ENCODE measurements at places on chromosomes 6 and 20. TPM values are rescaled to one million over a fixed set of nuclear protein-coding genes. Genes with fewer than 3 reads are reported as not detected.

ZNF341 gene
- polyA plus RNA-seq, result 3.1 TPM

WFDC2 gene
- 10.7 TPM for polyA plus RNA-seq

NEU1 gene
- polyA plus RNA-seq, result 64.8 TPM

HMGCLL1 gene
- 13.5 TPM for polyA plus RNA-seq

PI16 gene
- 0.61 TPM for polyA plus RNA-seq

CHRNA4 gene
- 4.9 TPM for polyA plus RNA-seq

TAPBP gene
- 26.9 TPM for polyA plus RNA-seq

BRD2 gene
- 274 TPM for polyA plus RNA-seq

GNMT gene
- polyA plus RNA-seq, result 0.62 TPM

TTBK1 gene
- polyA plus RNA-seq, result 0.30 TPM

SMLR1 gene
- 2.0 TPM for polyA plus RNA-seq

PAK5 gene
- 0.60 TPM for polyA plus RNA-seq

PHACTR3 gene
- 11.7 TPM for polyA plus RNA-seq

ERVFRD-1 gene
- not detected for polyA plus RNA-seq

ISM1 gene
- 3.6 TPM for polyA plus RNA-seq

BAG2 gene
- 5.3 TPM for polyA plus RNA-seq

NOX3 gene
- 2.4 TPM for polyA plus RNA-seq

KIF25 gene
- polyA plus RNA-seq, result 0.79 TPM

PNPLA1 gene
- polyA plus RNA-seq, result 2.7 TPM

C20orf204 gene
- 0.66 TPM for polyA plus RNA-seq

RAD21L1 gene
- not detected for polyA plus RNA-seq

TRIM15 gene
- not detected for polyA plus RNA-seq

FRS3 gene
- polyA plus RNA-seq, result 6.4 TPM

ZC3H12D gene
- polyA plus RNA-seq, result 0.26 TPM

LAMA2 gene
- 25.7 TPM for polyA plus RNA-seq

FAM83C gene
- 0.09 TPM for polyA plus RNA-seq

ZNF391 gene
- polyA plus RNA-seq, result 11.2 TPM

DNAAF9 gene
- polyA plus RNA-seq, result 31.9 TPM

NDUFAF5 gene
- polyA plus RNA-seq, result 32.7 TPM

DZANK1 gene
- 7.2 TPM for polyA plus RNA-seq

ZNF311 gene
- polyA plus RNA-seq, result 6.7 TPM

EIF2S2 gene
- polyA plus RNA-seq, result 47.3 TPM

SLC22A2 gene
- 0.52 TPM for polyA plus RNA-seq

COL11A2 gene
- polyA plus RNA-seq, result 4.3 TPM

HLA-DPA1 gene
- 18.7 TPM for polyA plus RNA-seq

RIPPLY2 gene
- polyA plus RNA-seq, result not detected

ITPR3 gene
- polyA plus RNA-seq, result 8.8 TPM

LY6G5C gene
- polyA plus RNA-seq, result 2.8 TPM

TBXT gene
- polyA plus RNA-seq, result not detected

RNF114 gene
- polyA plus RNA-seq, result 69.2 TPM

ZBTB2 gene
- polyA plus RNA-seq, result 18.1 TPM

Data from left renal pelvis (tissue), 4 donors.